ENCODE measurements at places on chromosomes 2 and 18. TPM values are rescaled to one million over a fixed set of nuclear protein-coding genes. Genes with fewer than 3 reads are reported as not detected.

FIGN gene
- 11.0 TPM for polyA plus RNA-seq

TMEM198 gene
- polyA plus RNA-seq: 3.0 TPM

- no peak for DNase-seq
Observed at GRCh38 chr18:55862693-55863390, 274.9 kb upstream of the TCF4 start.

DNA sequence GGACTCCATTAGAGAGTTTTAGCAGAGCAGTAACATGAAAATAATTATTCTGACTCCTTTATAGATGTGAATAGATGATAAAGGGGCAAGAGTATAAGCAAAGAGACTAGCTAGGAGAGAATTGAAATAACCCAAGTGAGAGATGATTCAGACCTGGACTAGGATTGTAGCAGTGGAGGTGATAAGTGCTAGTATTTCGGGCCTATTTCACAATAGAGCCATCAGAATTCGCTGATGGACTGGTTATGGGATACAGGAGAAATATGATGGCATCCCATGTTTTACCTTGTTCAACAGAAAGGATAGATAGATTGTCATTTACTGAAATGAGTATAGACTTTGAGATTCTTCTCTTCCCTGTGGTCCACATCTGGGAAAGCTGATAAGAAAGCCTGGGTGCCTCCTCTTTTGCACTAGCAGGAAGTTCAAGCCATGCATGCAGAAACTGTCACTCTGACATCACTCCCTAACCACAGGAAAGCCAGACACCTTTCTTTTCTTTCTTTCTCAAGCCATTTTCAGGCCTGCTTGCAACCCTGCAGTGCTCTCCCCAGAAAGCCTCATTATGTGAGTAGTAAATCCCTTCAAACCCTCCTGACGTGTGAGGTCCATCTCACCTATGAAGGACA lies 25.3 kb downstream of the DYNAP start:
- no peak for DNase-seq
